ENCODE measurements at places on chromosomes 2 and 18.

DNA sequence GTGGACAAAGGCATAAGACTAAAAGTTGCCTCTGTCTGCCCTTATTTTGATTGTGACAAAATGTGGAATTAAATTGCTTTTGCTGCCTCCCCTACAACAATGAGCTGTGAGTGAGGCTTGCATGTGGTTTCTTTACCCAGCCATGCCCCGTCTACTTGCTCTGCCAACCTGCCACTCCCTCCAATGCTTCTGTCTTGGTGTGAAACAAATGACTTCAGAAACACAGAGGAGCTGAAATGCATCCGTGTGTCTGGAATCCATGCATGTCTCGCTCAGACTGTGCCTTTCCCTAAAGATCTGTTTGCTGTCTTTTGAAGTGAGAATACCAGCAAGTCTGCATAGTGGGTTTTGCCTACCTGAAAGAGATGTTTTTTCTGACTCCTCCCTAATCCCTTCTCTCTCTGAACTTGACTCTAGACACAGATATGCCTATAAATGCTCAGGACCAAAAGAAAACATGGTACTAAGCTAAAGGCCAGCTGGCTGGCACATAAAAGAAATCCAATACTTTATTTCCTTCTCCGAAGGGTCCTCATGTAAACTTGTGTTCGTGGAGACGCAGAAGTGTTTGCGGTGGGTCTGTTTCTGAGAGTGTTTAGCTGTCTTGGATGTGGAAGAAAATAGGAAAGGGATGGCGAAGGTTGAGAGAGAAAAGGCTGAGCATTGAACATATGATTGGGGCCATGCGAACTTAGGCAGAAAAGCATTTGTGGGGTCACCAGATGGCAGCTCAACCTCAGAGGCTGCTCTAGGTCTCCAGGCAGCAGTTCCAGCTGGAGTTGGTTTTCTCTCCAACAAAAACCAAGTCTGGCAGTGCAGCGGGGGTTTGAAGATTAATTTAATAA lies 120.5 kb downstream of the CCBE1 start:
- DNase-seq: no peak

GRCh38 chr2:148971547-148971946 lies 67.0 kb upstream of the LYPD6B start:
- no peak for DNase-seq

DNA sequence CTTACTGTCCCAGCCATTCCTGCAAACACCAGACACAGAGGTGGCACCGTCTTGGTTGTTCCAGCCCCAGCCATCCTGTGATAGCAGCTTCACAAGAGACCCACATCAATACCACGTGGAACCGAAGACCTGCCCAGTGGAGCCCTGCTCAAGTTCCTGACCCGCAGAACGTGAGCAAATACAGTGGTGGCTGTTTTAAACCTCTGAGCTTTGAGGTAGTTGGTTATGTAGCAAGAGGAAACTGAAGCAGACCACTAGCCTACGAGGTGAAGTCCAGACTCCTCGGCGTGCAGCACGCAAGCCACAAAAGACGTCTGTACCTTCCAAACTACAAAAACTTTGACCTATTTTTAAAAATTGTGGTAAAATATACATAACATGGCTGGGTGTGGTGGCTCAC lies 96.1 kb upstream of the ODC1 start:
- no peak for DNase-seq

DNA sequence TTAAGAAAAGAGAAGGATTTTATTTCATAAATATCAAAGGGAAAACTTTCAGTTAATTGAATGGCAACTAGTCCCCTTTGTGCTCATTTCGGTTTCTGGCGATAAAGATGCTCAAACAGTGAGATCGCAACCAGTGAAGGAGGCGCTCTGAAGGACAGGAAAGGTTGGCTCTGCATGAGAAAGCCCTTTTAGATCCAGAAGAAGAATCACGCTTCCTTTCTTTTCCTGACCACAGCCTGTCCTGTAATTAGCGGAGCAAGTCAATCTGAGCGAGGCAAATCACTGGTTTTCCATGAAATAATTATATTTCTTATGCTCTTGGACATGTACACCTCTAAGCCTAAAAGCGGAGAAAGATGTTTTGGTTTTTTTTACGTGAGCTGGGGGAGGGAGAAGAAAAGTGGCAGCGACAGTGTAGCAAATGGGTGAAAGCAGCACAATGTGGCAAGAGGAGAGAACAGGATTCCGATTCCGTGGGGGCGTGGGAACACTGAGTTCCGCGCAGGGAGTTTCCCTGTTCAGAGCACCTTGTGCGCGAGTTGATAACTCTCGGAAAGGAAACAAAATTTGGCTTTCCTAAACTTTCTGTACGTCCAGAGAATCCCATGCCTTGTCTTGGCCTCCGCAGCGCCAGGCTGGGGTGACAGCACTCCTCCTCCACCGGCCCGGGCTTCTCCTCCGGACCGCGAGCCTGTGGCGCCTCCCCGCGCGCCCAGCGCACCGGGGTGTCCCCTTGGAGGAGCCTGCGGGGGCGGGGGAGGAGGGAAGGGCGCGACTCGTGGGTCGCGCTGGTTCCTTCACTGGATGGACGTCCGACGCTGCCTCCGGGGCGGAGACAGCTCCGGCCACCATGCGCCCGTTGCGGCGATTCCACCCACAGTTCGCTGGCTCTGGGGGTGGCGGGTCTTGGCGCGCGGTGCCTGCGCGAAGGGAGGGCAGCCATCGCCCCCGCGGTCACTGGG lies 620 bp upstream of the SLC9A2 start:
- peak; percentile 26 for DNase-seq

DNA sequence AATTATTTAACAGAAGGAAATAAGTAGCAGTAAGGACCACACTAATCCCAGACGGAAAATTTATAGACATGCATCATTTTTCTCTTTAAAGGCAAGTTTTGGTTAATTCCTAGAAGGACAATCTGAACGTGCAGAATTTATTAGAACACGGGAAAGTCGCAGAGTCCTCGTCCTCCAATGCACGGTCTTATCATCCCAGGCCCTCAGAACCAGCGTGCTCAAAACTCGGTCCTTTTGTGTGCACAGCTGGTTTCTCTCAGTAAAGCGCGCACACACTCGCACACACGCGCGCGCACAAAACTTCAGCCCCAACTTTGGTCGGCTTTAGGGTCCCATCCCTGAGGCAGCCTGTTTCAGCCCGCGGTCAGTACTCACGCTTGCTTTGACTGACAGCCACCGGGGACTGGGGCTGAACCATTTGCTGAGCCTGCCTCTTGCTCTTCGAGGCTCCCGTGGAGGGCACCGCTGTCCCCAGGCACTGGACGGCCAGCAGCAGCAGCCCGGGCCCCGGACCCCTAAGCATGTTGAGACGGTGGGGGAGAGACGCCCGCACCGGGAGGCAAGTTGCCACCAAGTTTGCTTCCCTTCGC lies 493 bp downstream of the FN1 start:
- DNase-seq: no peak

DNA sequence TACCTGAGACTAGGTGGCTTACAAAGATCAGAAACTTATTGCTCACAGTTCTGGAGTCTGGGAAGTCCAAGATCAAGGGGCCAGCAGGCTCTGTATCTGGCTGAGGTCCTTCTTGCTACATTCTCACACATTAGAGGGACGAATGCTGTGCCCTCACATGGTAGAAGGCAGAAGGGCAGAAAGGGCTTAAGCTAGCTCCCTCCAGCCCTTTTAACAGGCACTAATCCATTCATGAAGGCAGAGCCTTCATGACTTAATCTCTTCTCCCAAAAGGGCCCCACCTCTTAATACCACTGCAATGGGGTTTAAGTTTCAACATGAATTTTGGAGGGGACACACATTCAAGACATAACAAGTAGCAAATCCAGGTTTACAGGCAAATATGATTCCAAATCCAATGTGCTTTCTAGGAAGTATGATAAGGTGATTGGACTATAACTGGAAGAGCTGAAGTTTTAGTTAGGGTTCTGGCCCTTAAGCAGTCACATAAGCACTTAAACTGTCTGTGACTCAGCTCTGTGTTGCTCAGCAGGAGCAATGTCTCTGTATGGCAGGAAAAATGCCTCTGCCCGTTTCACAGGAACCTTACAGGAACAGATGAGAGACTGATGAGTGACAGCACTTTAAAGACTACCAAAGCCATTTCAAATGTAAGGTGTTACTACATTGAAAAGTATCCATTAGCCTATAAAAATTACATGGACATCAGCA lies 119.6 kb upstream of the PTPRM start:
- DNase-seq: no peak

DNA sequence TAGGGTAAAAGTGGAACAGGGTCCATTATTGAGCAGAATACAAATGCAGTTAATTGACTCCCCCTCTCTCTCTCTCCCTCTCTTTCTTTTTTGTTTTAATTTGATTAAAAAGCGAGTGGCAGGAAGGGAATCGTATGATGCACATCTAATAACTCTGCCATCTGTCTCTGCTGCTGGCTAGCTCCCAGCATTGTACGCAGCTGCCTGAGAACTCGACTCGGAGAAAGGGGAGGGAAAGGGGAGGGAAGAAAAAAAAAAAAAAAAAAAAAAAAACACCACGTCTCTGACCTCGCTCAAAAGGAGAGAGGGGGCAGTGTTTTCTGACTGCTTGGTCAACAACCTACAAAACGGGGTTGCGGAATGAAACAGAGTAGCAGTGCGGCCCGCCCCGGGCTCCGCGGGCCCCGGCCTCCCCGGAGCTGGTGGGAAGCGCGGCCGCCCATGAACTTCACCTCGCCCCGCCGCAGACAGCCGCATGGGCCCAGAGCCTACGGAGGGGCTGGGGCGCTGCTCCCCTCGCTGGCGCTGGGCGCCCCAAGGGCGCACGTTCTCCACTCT lies 265.7 kb downstream of the TCF4 start:
- no peak for DNase-seq

All from stimulated activated CD4-positive, alpha-beta T cell treated with anti-CD3 and anti-CD28 coated beads, Interleukin-12 subunit alpha, Interleukin-12 subunit beta, amount 100 ng/mL, for 48 hours (primary cell).